Right renal cortex interstitium (tissue), 3 donors: ENCODE measurements at places on chromosomes 5 and 9.

DNA sequence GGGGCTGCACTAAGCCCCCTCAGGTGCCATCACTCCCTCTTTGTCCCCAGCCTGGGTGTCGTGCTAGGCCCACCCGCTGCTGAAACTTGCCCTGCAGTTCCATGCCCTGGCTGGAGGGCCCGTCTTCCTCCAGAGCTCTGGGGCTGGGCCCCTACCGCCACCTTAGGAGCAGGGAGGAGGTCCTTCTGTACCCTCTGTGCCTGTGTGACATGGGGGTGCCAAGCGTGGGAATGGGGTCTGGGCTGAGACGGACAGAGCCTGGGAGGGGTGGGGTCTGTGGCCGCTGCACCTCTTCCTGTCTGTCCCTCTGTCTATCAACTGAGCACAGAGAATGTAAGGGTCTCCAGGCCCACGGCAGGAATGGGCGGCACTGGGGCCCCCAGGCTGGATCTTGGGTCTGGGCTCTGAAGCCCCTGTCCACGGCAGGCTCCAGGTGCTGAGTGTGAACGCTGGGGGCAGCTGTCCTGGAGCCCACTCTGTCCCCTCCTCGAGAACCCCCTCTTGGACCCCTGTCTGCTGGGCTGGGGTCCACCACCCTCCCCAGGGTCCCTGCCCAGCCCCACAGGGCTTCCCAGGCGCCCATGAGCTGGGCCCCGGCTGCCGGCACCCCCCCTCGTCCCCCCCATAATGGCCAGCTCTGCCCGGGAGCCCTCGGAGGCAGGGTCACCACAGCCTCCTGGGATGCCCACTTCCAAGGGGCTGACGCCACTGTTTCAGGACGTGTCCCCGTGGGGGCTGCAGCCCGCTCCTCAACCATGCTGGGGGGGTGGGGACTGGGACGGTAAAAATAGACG lies 15.8 kb upstream of the NRARP start:
- DNase-seq, result no peak

GRCh38 chr5:3622961-3623360 lies 27.3 kb downstream of the IRX1 start:
- no peak for DNase-seq

- DNase-seq, result no peak
Observed at GRCh38 chr5:124060413-124061067, 548.6 kb downstream of the CSNK1G3 start.

GRCh38 chr5:7805379-7805778 lies 45.6 kb downstream of the CFAP90 start:
- no peak for DNase-seq

DNA sequence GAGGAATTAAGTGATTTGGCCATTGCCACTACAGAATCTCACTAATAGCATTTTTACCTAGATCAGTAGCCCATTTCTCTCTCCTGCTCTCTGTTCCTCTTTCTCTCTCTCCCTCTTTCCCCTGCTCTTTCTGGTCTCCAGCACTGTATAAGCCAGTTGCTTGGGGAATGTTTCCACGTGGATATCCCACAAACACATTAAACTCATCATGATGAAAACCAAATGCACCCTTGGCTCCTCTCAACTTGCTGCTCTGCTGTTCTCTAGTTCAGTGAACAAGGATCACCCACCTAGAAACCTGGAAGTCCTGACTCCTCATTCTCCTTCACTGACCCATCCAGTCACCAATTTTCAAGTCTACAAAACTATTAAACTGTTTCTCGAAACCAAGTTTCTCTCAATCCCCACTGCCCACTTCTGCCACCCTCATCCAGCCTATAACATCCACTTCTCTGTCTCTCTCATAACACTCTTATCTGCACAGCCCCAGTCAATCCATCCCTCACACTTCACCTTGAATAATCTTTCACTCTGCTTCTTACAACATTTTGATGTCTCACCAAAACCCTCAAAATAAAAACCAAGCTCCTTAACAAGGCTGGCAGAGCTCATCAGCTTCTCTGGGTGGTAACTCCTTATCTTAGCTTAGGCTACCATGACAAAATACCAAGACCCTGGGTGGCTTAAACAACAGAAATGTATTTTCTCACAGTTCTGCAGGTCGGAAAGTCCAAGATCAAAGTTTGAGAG lies 79.3 kb downstream of the ARL15 start:
- DNase-seq, result no peak

- no peak for DNase-seq
Observed at GRCh38 chr5:36200513-36200912, 41.2 kb downstream of the NADK2 start.

DNA sequence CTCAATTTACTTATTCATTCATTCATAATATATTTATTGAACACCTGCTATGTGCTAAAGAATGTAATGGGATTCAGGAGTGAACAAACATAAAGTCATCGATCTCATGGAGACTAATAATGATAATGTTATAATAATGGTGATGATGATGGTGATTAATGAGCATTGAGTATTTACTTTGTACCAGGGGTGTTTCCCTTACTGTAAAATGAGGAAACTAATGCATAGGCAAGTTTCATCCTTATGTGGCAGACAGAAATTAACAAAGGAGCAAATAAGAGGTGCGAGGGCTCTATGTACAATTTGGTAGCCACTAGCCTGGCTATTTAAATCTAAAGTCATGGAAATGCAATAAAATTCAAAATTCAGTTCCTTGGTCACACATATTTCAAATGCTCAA lies 11.1 kb upstream of the LCP2 start:
- no peak for DNase-seq

DNA sequence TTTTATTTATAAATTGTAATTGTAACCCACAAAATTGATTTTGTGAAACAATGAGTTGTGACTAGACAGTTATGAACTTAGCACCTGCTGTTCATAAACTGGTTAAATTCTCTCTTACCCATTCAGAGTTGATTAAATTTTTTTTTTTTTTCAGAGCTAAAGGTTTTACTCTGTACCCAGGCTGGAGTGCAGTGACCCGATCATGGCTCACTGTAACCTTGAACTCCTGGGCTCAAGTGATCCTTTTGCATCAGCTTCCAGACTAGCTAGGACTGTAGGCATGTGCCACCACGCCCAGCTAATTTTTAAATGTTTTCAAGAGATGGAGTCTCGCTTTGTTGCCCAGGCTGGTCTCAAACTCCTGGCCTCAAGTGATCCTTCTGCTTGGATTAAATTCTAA lies 1.9 kb downstream of the HSD17B4 start:
- DNase-seq, result no peak

DNA sequence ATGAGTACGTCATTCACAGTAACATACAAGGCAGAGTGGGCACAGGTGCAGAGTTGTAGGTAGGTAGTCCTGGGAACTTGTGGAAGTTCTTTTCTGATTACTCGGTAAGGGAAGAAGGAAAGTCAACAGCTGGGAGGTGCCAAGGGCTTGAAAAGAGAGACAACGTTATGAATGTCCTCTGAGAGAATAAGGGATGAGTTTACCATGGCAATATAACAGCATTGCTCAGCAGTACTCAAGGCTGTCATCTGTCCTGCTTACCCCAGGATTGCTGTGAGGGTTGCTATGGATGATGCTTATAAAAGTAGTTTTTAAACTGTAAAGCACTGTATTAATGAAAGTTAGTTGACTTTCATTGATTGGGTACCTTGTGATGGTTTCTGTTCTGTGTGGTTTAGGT lies 369.1 kb upstream of the SGCD start:
- DNase-seq, result no peak

GRCh38 chr5:127934791-127935256 lies 148.7 kb upstream of the SLC12A2 start:
- DNase-seq, result no peak

DNA sequence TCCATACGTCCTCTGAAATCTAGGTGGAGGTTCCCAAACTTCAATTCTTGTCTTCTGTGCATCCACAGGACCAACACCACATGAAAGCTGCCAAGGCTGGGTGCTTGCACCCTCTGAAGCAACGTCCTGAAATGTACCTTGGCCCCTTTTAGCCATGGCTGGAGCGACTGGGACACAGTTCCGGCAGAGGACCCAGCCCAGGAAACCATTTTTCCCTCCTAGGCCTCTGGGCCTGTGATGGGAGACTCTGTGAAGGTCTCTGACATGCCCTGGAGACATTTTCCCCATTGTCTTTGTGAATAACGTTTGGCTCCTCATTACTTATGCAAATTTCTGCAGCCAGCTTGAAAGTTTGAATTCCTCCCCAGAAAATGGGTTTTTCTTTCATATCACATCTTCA lies 261.8 kb upstream of the RFX3 start:
- DNase-seq, result no peak

DNA sequence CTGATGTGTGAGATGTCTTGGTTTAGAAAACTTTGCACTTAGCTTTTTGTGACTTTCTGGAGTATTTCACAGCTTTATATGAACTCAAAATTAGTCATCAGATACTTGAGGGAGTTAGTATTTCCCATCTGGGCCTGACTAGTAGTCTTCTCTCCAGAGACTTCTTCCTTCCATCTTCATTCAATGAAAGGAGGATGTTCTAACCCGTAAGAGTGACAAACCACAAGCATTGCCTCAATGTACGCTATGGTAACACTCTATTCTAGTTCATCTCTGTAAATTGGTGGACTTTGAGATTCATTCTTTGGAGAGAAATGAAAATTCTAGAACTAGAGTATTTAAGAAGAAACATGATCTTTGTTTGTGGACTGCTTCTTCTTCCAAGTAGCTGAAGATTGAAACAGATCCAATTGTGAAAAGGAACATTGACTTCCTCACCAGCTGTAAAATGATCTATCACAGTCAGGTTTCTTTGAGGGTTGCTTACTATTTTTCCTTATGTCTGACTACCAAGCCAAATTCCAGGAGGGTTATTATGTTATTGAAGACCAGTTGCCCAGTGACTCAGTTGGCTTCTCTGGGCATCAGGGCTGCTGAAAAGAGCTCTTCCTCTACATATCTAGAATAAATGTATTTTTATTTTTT lies 157.6 kb downstream of the SLC12A2 start:
- no peak for DNase-seq
